ENCODE measurements at places on chromosomes 13 and 19.

DNA sequence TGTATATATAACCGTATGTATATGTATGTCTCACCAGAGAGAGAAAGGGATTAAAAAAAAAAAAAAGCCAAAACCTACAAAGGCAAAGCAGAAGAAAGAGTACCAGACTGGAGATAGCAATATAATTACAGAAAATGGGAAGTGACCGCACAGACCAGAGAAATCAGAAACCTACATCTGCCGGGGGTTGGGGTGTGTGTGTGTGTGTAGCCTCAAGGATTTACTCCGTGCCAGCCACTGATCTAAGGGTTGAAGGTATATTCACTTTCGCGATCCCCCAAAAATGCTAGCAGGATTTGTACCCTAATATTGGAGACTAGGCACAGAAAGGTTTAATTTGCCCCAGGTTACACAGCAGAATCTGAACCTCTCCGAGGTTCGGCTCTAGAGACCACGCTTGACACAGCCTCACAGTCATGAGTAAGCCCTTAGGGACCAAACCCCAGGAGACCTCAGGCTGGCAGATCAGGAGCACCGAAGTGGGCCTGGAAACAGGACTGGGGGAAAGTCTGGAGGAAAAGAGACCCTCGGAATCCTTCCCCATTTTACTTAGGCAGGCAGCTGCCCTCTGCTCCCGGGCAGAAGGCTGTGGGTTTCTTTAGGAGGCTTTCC, 14.8 kb downstream of the ARL11 start:
- no peak for DNase-seq

DNA sequence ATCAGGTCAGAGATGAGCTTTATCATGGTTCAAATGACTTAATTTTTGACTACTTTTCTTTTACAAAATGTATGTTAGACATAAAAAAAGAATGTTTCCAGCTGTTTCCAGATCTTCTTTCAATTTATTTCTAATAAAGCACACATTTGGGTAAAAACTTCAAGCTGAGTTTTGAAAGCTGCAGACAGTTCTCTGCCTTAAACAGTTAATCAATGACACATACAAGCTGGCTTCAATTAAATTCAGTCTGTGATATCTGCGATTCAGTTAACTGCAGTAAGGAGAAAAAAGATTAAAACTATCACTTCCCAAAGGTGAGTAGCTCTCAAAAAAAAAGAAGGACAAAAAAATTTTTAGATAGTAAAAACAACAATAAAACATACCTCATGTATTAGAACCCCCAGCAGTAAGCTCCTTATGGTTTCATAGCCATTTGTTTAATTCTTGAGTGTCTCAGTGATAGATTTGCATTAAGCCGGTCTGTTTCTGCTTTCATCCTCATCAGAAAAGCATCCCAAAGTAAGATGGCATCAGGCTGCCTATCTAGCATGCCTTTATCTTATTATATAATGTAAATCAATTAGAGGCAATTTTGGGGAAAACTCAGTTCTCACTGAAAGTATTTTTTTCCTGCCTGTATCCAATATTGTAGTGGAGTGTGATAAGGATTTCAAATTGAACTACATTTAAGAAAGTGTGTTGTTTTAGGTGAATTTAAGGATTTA, 81.8 kb upstream of the STARD13 start:
- DNase-seq = no peak

DNA sequence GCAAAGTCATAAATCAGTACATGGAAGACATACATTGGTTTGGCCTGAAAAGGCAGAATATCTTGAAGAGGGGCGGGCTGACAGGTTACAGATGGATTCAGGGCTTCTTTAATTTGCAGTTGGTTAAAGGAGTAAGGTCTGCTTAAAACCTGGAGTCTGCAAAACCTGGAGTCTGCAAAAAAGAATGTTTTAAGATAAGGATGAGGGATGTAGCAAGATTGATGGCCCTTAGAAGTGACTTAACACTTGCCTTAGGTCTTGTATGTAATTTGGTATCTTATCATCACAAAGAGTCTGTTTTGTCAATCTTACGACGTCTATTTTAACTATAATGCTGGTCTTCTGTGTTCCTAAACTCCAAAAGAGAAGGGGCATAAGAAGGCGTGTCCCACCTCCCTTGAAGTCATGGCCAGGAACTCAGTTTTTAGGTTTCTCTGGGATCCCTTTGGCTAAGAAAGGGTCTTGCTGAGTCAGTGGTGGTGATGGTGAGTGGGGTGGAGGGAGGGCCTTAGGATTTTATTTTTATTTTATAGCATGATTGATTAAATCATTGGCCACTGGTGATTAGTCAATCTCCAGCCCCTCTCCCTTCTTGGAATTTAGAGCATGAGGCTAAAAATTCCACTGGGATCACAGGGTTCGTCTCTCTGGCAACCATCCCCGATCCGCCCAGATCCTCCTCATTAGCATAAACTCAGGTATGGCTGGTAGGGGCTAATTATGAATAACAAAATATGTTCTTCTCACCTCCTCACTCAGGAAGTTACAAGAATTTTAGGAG, 10.1 kb upstream of the HAS1 start:
- DNase-seq = no peak

DNA sequence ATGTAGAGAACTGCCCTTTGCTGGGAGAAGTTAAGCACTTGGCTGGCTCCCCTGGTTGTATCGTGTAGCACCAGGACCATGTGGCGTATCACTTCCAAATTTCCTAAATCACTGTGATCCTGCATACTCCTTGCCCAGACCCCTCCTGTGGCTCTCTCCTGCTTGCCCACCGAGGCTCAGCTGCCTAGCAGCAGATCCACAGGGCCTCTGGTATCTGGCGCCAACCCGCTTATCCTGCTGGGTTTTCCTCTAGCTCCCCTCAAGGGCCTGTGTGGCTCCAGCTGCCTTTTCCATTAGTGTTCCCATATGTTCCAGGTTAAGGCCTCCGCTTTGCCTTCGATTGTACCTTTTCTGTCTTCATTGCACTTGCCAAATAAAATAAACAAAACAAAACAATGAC, 16.5 kb downstream of the LRCH1 start:
- DNase-seq = no peak

DNA sequence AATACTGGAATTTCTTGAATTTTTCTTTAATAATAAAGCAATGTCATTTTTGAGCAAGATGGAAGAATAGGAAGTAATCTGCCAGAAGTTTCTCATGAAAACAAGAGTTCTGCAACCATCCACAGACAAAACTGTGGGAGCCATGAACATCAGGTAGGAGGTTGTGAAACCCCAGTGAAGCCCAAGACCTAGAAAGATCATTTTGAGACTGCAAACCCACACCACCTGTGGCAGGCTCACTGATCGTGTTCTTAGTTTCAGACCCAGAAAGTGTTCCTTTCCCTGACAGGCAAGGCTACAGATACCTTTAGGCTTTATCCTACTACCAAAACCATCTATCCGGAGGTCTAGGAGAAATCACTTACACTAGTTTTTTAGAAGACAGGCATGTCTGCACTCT, 2189.8 kb upstream of the PCDH20 start:
- no peak for DNase-seq

DNA sequence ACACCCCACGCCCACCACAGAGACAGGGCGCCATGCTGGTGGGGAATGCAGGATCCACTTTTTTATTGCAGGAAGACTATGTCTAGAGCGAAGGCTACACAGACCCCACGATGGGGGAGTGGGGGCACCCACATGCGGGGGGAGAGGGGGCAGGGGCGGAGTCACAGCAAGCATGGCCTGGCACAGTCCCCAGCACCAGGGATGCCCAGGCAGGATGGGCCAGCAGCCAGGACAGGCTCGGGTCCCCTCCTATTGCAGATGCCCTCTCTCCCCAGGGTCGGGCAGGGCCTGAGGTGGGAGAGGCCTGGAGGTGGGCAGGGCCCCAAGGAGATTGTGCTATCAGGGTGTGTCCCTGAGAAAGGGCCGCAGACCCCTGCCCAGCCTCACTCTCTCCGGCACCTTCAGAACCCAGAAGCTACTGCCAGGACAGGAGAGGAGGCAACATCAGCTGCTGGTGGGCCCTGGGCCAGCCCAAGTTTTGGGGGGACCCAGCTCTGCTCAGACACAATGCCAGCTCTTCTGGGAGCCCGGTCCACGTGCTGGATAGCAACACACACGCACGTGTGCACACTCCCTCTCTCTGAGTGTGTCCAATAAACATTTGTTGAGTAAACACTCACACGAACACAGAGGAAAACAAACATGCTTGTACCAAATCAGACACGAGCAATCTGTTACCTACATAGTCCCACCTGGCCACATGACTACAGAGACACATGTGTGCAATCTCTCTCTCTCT, 6.5 kb downstream of the DIRAS1 start:
- DNase-seq = no peak

- no peak for DNase-seq
Observed at GRCh38 chr13:34189946-34190345, 372.0 kb downstream of the RFC3 start.

DNA sequence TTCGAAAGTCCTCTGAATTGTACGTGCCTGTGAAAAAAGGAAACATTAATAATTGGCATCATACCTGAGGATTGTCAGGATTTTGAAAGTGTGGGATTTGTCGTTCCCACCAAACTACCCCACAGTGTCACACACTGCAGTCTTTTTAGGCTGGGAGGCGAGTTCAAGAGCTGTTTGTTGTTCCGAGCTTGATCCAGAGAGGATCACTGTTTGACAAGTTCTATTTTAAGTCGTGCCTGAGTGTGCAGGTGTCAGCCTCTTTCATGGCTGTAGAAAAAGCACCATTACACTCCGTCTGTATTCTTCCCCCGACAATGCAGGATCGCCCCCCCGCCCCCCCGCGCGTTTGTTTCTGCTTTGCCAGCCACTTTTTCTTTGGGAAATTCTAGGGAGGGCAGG, 635 bp upstream of the NBEA start:
- no peak for DNase-seq

GRCh38 chr13:42883771-42884467, 102.5 kb downstream of the FAM216B start:
- no peak for DNase-seq

DNA sequence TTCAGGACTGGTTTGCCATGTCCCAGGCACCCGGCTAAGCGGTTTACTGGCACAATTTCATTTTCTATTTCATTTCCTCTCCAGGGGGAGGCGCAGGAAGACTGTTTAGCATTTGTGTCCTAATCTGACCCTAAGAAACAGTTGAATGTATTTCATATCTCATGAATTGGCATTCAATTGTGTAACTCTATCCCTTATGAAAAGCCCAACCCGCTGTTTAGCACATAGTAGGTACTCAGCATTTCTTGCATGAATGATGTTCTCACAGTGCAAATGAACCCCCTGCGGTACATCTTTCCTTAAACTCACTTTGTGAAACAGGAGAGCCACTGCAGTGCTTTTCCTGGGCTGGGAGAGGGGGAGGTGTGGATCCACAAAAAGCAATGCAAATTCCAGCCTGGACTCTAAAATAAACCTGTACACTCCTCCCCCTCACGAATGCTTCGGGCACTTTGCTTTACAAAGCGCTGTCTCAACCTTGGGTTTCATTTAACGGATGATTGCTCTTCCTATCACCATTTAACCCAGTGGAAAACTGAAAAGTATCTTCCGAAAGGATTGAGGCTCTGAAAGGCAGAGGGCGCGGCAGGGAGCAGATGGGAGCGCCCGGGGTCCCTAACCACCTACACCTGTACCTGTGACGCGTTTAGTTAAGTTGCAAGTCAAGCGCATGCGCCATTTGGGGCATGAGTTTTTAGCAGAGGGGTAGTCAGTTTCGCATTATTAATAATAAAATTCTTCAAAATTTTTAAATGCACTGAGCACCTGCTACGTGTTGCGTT, 1.2 kb upstream of the EEF2 start:
- DNase-seq = no peak

- no peak for DNase-seq
Observed at GRCh38 chr19:30784850-30785457, 412.8 kb downstream of the ZNF536 start.

- no peak for DNase-seq
Observed at GRCh38 chr19:47352095-47352494, 3.0 kb downstream of the DHX34 start.

- DNase-seq = no peak
Observed at GRCh38 chr13:28471421-28471820, 23.5 kb downstream of the FLT1 start.

- no peak for DNase-seq
Observed at GRCh38 chr13:86003029-86003428, 203.8 kb upstream of the SLITRK6 start.

- no peak for DNase-seq
Observed at GRCh38 chr19:55269299-55269698, 10.5 kb upstream of the PPP6R1 start.

GRCh38 chr13:29674532-29674931, 79.0 kb upstream of the SLC7A1 start:
- no peak for DNase-seq

- DNase-seq = no peak
Observed at GRCh38 chr19:4715529-4716221, 8.0 kb downstream of the DPP9 start.

DNA sequence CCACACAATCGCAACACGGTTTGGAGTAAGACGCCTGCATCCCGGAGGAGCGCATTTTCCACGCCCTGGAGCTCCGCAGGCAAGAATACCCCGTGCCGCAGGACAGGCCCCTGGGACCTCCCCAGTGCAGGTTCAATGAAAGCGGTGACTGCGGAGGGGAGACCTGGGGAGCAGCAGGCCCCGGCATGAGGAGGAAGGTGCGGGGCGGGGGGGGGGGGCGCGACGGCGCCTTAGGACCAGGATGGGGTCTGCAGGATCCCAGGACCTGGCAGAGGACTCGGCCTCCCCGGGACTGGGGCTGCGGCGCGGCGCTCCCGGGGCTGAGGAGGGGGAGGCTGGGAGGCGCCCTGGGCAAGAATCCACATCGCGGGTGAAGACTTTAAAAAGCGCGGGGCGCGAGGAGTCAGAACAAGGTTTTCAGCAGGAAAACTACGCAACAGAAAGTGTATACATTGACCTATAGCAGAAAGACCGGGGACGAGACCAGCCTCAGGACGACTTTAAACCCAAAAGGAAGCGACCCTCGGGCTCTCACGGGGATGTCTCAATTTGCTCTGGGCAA, 432 bp downstream of the ZNF611 start:
- no peak for DNase-seq

DNA sequence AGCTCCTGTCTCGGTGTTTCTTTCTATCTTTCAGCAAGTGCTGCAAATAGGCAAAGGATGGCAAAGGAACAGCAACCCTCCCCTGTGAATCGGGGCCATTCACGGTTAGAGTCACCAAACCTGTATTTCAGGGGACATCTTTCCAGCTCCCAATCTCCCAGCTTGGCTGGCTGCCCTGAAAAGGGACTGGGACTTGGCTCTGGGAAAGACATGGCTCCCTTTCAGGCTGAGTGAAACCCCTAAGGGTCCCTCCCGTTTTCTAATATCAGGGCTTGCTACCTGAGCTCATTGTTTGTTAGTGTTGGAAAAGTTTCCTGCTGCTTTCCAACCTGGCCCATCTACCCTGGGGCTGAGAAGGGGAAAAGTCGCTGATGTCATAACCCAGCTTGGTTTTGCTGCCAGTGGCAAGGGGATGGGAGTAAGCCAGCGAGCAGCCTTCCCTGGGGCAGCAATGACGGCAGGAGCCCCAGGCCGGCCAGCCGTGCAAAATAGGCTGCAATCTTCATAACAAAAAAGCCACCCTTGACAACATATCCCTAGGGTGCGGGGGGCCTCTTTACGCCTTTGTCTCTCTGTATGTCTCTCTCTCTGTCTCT, 29.9 kb downstream of the SERP2 start:
- DNase-seq = no peak

All from cortex of kidney (tissue), 1 donor.